Tibial artery (tissue), 4 donors: ENCODE measurements at places on chromosomes 1 and 21.

GRCh38 chr1:7827126-7827955, 25.5 kb downstream of the UTS2 start:
- DNase-seq, result no peak

GRCh38 chr1:218568962-218569550, 223.9 kb downstream of the TGFB2 start:
- no peak for DNase-seq

GRCh38 chr1:15028102-15028501, 125.4 kb upstream of the TMEM51 start:
- peak; percentile 86 for DNase-seq

DNA sequence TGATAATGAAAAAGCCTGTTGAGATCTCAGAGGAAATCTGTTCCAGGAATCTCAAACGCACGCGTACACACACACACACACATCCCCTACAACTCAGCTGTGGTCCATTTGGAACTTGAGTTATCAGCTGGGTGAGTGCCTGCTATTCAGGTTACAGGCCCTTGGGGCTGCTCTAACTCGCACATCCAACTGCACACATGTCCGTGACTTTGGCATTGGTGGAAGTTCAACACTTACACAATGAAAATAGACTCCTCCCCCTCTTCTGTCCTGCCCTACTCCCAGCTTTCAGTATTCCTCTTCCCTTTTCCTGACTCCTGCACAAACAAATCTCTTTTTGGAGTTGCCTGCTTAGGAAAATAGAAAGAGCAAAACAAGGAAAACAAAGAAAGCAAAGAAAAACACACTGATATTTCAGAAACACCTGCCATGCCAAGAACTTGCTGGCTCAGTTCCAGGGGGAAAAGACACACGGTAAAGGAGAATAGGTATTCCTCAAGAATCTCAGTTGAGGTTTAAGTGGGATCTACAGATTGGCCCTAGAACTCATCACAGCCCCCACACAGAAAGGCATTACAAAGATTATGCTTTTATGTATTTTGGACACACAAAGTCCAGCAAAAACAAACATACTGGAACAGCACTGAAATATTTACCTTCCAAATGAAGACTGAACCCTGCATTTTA, 140.9 kb downstream of the TGFBR3 start:
- DNase-seq, result peak; percentile 77

GRCh38 chr1:47998396-47998990, 1.3 kb upstream of the TRABD2B start:
- no peak for DNase-seq

- no peak for DNase-seq
These were observed 126.7 kb downstream of the FOXD2 start for GRCh38 chr1:47564570-47564969.

GRCh38 chr1:77282187-77282865, 507 bp downstream of the AK5 start:
- no peak for DNase-seq
